SW 1271 (cell line): ENCODE measurements at places on chromosomes 2 and 18.
A peak's percentile ranks its signal among the peaks of the same experiment; 100 is the strongest.

GRCh38 chr2:171985076-171985475 lies 14.7 kb upstream of the METAP1D start:
- DNase-seq: no peak

DNA sequence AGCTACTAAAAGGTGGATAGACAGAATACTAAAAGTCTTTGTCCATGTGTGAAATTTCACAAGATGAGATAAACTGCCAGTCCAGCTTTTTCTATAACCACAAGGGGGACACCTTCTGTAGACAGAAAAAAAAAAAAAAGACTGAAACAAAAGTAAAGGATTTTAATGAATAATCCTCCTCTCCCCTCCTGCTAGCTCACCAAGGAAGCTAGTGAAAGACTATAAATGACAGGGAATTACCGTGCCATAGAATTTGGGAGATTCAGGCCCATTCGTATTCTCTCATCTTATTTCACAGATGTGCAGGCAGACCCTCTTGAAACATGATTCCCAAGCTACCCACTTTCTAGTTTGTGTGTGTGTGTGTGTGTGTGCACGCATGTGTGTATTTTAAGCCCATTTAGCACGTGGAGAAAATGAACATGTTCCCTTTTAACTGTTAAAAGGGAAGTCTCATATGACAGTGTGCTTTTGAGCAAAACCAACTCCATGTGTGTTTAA lies 36.3 kb upstream of the SLC8A1 start:
- DNase-seq: peak; percentile 40

- DNase-seq: no peak
These were observed 16.0 kb upstream of the MSGN1 start for GRCh38 chr2:17800219-17800618.

DNA sequence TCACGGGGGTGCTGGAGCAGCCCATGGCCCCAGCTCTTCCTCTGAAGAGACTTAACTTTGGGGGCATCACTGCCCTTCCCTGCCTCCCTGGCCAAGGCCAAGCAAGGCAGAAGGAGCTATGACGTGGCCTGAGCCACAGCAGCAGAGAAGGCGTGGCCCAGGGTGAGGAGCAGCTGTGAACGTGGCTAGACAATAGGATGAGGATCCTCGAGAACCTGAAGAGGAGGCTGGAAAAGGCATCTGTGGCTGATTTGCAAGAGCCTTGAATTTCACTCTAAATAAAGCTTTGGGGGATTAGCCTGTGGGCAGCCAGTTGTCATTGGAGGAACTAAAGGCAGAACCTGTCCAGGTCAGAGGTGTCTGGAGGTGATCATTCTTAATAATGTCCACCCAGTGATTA lies 652.9 kb upstream of the ID2 start:
- DNase-seq: no peak

GRCh38 chr2:32706815-32707579 lies 79.1 kb downstream of the TTC27 start:
- no peak for DNase-seq

- no peak for DNase-seq
These were observed 10.0 kb downstream of the HK2 start for GRCh38 chr2:74843899-74844298.

GRCh38 chr18:61742565-61743429 lies 150.0 kb downstream of the RNF152 start:
- DNase-seq: no peak

DNA sequence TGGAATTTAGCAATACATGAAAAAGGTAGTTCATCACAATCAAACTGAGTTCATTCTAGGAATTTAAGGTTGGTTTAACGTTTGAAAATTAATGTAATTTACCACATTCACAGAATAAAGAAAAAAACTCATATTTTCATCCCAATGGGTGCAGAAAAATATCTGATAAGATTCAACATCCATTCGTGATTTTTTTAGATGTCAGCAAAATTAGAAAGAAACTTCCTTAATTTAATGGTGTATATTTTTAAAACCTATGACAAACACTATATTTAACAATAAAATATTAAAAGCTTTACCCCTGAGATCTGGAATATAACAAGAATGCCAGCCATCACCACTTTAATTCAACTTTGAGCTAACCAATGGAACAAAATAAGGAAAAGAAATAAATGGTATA lies 208.7 kb upstream of the CHAC2 start:
- no peak for DNase-seq

DNA sequence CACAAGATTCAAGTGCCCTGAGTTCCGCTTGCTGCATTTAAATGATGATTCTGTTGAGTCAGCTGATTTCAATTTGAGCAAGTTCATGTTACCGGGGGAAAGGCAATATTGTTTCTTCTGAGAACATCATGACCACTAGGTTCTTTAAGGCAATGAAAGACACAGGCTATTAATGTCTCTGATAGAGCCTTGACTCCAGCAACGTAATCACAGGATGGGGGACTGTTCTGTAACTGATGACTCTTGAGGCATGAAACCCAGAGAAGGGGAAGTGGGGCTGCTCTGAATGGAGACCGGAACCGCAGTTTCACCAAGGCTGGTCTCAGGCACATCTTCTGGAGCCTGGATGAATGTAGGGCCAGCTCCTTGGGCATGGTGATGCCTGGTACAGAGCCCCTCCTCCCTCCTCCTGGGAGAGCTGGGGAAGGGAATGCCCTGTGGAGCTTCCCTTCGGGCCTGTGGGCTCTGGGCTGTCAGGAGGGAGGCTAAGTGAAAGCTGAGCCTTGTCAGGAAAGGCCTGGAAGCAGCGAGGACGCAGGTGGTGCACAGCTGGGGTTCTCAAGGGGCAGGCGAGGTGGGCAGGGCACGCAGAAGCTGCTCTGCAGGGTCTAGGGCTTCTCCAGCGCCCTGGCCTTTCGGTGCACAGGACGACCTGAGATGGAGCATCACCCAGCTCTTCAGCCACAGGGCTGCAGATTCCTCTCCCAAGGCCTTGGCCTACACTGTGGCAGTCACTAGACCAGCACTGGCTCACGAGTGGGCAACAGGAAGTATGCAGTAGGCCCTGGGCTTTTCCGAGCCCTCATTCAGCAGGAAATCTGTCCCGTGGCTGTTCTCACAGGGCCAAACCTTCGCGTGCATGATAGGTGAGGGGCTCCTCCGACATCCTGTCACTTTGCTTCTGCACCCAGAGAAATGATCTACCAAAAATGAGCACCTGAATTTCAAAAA lies 36.6 kb upstream of the PRLH start:
- DNase-seq: no peak

DNA sequence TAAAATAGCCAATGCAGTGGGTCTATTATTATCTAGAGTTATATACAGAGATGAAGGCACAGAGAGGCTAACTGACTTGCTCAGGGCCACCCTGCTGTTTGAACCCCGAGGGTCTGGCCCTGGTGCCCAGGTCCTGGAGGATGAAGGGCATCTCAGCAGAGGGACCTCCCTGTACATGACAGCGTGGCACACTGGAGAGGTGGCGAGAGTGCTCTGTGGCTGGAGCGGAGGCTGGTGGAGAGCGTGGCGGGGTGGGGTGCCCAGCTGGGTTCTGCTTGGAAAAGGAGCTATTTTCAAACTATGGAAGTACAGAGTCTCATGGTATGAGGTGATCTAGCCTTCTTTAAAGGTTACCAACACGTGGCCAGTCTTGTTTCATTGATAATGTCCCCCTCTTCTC lies 35.8 kb downstream of the GREB1 start:
- no peak for DNase-seq

DNA sequence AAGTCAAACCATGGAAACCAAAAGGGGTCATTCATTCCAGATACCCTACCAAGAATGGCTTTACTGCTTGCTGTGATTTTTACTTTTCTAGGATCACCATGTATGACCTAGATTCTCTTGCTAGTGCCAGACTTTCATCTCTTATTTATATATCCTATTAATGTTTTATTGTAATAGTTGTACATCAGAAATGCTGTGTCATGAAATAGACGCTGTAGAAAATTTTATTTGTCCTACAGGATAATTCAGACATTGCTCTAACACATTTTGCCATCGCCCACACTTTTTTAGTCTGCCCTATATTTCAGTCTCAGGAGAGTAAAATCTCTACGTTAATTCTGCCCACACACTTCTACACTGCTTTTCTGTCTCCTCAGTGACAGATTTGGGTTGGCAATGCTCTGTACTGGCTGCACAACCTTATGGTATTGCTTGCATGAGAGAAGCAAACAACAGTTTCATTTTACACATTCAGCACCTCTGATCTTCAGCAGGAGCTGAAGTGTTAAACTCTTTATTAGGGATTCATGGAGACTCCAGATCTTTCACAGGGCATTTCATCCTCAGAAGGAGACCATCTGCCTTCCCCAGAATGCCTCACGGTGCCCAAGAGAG lies 871.8 kb upstream of the CHAC2 start:
- DNase-seq: no peak

DNA sequence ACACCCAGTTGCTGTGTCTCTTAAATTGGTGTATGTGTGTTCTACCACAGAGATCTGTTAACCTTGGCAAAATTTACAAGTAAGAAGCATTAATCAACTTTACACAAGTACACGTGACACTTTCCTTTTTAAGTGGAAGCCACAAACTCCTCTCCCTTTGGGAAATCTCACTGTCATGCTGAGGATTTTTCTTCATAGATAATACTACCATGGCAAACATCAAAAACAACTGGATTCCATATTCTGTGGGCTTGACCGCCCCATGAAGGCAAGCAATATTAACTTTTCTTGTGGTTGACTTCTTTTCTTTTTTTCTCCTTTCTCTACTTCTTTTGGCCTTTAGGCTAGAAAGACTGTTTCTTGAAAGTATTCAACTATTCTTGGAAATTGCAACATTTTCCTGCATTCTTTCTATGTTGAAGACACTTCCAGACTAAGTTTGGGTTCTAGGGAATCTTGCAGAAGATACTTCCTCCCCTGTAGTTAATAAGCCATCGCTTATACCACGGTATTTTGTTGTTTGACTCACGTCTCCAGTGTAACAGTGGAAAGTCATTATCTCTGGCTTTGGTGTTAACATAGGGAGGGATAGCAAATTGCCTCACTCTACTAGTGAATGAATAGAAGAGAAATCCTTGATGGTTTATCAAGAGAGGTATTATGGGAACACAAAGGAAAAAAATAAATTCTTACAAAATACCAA lies 79.5 kb downstream of the SLC8A1 start:
- DNase-seq: no peak

- no peak for DNase-seq
These were observed 179.1 kb upstream of the LYPD1 start for GRCh38 chr2:132849118-132849517.

DNA sequence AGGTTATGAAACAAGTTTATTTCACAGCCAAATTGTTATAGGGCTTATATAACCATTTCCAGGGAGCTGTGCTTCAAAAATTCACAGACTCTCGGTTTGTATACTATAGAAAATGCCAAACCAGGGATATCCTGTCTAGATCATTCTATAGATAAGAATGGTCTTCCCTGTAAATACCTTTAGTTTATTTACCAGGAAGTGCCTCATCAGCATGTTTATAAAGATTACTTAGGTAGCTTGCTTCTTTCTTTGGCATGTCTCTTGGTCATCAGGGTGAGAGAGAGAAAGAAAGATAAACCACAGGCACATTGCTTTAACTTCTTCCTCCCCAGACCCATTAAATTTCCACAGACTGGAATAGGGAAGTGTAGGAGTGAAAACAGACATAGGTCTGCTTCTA lies 439.4 kb downstream of the SPAG16 start:
- DNase-seq: no peak

GRCh38 chr2:152693033-152693432 lies 24.2 kb downstream of the PRPF40A start:
- DNase-seq: no peak

DNA sequence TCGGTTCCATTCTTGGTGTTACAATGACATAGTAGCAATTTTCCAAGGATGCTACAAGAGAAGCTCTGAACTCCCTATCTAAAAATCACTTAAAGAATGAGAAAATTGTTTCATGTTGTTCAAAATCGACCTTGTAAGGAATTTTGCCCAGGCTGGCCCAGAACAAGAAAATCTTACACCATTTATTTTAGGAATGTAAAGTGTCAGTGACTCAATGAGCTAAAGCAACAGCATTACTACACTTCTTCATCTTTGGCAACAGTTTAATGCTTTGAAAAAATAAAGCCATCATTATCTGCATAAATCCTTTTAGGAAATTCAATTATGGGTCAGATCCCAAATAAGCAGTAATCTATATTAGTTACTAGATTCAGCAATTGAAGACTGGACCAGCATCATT lies 38.6 kb downstream of the SLC25A12 start:
- DNase-seq: no peak

DNA sequence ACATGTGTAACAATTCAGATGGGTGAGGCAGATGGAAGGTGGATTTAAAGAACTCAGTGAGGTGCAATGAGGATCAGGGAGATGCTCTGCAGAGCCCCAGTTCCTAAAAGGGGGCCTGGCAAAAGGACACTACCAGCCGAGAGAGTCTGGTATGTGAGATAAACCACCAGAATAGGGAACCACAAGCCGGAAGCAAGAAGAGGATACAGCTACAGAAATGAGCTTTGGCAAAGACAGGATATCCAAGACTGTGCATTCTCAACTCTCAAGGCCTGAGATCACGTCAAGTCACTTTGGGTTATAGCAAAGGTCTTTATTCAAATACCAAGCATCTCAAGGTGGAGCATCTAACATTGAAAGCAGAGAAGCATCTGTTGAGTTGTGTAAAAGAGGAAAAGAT lies 293.5 kb downstream of the ARHGAP15 start:
- no peak for DNase-seq

DNA sequence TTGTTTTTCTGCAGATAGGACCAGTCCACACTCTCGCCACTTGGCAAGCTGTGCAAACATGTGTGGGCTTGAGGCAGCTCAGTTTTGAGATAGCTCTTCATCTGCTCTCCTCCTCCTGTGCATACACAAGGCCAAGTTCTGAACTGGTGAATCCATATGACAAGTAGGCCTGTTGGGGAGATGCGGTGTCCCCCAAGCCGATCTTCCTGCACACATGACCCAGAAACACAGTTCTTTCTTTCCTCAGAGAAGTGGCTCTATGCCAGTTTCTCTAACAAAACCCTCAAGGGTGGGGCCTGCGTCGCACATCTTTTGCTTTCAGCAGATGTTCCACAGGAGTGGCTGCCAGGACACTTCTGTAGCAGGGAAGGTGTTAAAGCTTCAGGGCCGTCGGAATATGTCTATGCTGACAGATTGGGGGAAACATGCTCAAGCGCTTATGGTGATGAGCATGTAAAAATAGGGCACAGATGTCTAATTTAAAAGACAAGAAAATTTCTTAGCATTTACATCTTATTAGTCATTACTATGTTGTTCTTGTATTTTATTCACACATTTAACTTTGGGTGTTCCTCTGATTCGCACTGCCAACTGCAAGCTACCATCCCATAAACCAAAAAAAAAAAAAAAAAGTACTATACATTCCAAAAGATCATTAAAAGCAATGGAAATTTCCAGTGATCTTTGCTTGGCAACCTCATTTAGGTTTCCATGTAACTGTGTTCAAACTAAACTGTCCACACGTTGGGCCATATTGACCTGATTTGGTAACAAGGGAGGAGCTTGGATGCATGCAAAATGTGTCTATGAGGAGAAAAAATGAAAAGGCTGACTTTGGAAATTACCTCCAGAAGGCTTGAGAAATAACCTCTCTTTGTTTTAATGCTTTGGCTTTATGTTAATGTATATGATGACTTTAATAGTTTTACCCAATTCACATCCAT lies 1055.5 kb upstream of the KLHL29 start:
- DNase-seq: no peak
